CD4-positive, alpha-beta memory T cell (primary cell): ENCODE measurements at places on chromosomes 6 and 20.
A peak's percentile ranks its signal among the peaks of the same experiment; 100 is the strongest.

DNA sequence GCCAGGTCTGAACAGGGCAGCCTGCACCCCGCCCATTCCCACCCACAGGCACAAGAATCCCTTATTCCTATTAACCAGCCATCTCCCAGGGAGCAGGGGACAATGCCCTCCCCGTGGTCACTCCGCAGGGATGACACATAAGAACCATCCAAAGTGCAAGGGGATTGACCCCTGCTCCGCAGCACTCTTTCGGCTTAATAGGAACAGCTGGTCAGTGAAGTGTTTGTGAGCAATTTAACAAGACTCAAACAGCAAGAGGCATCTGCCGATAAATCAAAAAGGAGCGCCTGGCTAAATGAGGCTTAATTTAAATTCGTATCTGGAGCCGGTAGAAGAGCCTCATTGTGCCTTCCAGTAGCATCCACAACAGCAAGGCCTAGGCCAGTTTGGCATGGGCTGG is 389.4 kb downstream of the RNGTT start:
- no peak for DNase-seq

DNA sequence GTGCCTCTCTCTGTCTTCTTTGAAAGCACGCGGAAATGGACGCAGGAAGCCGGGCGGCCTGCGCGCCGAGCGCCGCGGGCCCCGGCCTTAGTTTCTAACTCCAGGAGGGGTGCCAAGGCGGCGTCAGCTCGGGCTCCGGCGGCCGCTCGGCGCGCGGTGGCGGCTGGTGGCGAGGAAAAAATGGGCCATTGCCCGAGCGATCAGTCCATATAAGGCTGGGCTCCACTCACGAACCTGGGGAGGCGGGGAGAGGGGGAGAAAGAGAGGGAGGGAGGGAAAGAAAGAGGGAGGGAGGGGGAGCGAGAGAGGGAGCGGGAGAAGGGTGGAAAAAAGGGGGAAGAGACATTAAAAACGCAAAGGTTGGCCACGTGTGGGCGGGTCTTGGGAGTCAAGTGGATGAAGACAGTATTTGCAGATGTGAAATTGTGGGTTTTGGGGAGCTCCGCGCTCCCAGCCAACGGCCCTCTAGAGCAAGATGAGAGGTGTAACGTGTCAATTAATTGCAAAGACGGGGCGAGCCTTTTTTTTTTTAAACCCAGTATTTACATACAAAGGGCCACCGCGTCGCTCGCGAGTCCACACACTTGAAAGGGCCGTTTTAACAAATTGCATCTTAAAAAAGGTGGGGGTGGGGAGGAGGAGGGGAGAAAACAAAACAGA is at the start of gene NKX2-2:
Gene NKX2-2 (minus strand): TSS at position 184 of the 660 bp plus-strand sequence. CDS start 395 bp downstream, outside the sequence.
- no peak for DNase-seq

DNA sequence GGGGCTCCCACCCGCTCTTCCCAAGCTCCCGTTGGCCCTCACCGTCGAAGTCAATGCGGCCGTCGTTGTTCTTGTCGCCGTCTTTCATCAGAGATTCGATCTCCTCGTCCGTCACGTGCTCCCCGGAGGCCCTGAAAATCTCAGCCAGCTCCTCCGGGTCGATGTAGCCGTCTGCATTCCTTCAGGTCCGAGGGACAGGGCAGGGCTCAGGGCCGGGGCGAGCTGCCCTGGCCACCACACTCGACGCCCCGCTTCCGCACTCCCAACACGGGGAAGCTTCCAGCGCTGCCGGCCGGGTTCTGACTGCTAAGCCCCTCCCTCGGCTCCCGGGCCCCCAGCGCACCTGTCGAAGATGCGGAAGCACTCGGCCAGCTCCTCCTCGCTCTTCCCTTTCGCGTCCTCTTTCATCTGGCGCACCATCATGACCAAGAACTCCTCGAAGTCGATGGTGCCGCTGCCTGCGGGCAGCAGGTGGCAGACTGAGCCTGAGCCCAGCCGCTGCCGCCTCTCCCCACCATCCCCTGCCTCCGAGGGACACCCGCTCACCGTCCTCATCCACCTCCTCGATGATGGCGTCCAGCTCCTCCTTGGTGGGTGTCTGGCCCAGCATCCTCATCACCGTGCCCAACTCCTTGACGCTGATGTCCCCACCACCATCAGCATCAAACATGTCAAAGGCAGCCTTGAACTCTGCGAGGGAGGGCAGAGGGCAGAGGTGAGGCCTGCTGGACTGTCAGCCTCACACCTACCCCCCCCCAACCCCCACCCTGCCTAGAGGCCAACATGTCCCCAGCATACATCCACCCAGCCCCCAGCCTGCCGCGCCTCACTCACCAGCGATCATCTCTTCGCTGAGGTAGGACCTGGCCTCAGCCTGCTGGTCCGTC is 2.9 kb downstream of the TNNC2 start:
- DNase-seq, result peak; percentile 43

- no peak for DNase-seq
Measured at GRCh38 chr20:62876501-62876901, 14.9 kb upstream of the TCFL5 start.

DNA sequence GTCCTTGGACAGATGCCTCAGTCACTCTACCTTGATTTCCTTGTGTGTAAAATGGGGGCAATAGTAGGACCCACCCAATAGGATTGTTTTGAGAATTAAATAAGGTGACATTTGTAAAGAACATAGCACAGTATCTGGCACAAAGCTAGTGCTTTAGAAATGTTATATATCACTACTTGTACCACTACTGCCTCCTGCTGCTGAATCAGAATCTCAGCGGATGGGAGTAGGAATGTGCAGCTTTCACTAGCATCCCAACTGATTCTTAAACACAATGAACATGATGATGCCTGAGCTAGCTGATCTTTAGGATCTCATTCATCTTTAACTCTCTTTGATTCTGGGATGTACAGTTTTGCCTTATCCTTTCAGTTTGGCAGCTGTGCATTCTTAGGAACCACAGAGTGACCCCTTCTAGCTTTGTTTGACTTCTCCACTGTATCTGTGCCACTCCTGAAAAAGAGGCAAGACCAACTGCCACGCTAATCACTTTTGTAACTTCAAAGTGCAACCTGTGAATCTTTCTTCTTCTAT is 7.2 kb downstream of the PBOV1 start:
- DNase-seq, result no peak

DNA sequence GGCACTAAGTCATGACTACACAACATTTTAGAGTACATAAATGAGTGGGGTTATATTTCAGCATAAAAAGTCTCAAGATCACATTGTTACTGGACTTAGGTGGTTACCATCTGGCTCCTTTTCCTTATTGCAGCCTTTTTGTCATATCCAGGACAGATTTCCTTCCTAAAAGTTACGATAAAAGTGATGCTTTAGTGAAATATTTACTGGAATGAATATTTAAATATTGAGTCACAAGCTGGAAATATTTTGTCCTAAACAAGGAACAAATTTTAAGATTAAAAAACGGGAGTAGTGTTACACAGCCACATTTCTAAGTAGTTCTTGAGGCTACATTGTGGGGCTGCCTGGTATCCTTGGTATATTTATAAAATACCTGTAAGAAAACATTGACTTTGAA is 52.2 kb downstream of the CDC40 start:
- DNase-seq, result no peak

GRCh38 chr6:11769811-11770545 is 8.6 kb downstream of the ADTRP start:
- no peak for DNase-seq

- no peak for DNase-seq
Measured at GRCh38 chr6:32799168-32799567, 17.6 kb downstream of the HLA-DOB start.

DNA sequence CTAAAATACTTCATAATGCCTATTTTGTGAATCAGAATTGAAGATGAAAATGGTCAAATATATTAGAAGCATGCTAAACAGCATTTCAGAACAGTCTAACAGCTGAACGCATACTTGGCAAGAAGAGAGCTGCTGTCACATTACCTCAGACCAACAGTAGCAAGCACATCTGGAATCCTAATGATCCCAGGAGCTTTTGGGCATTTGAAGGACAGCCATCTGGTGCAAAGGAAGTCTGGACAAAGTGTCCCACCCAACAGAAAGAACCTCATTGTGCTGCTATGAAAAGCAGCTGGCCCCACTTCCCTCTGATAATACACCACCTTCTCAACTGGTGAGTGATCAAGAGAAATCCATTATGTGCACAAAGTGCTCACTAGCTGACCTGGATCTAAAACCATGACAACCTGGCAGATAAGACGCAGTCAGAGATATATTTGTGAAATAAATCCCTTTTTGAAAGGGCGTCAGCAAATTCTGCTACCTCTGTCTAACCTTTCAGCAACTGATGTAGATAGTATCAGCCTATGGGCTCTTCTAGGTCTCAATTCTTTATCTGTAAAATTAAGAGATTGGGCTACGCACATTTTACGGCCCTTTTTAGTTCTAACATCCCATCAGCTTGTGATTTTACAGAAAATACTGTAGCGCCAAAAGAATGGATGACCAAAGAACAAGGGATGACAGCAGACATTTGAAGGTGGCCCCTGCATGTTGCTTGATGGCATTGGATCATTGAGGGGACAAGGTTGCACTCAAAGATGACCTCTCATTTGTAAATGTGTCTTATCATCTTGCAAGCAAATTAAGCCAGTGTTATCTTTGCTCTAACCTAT is 78.7 kb downstream of the SGK1 start:
- no peak for DNase-seq

GRCh38 chr20:460707-461106 is 1.6 kb downstream of the TBC1D20 start:
- no peak for DNase-seq

- DNase-seq, result no peak
Measured at GRCh38 chr6:76633259-76633658, 560.8 kb upstream of the IMPG1 start.

GRCh38 chr20:49100972-49101371 is 54.9 kb downstream of the CSE1L start:
- DNase-seq, result no peak

DNA sequence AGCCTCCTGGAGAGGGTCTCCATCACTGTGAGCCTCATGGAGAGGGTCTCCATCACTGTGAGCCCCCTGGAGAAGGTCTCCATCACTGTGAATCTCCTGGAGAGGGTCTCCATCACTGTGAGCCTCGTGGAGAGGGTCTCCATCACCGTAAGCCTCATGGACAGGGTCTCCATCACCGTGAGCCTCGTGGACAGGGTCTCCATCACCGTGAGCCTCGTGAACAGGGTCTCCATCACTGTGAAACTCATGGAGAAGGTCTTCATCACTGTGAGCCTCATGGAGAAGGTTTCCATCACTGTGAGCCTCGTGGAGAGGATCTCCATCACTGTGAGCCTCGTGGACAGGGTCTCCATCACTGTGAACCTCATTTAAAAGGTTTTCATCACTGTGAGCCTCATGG is 140.0 kb downstream of the ERMARD start:
- DNase-seq, result no peak

DNA sequence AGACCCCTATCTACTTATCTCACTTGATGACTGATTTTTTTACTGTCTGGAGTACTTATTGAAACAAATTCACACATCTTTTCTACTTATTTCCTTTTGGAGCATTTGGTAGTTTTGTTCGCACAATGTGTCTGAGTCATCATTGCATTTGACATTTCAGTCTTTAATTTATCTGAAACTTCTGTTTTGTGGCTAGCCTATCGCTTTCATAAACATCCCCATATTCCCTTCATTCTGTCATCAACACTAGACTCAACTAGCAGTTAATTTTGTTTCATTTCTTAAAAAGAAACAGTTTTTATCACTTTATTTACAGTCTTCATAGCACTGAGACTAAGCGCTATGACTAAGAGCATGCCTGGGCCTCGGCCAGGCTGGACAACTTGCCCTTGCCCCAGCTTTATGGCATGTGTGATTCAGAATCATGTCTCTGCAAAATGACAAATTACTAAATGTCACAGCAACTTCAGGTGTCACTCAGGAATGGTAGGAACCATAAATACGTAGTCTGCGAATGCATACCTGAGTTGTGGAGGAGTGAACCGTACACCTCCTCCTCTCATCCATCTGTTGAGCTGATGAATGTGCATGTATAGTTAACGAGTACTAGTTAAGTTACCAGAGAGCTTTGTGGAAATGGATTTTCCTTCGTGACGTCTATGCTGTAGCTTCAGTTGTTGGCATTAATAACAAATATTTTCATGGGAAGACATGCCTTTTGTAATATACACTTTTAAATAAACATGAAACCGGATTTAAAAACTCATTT is 16.2 kb downstream of the L3MBTL3 start:
- DNase-seq, result no peak

DNA sequence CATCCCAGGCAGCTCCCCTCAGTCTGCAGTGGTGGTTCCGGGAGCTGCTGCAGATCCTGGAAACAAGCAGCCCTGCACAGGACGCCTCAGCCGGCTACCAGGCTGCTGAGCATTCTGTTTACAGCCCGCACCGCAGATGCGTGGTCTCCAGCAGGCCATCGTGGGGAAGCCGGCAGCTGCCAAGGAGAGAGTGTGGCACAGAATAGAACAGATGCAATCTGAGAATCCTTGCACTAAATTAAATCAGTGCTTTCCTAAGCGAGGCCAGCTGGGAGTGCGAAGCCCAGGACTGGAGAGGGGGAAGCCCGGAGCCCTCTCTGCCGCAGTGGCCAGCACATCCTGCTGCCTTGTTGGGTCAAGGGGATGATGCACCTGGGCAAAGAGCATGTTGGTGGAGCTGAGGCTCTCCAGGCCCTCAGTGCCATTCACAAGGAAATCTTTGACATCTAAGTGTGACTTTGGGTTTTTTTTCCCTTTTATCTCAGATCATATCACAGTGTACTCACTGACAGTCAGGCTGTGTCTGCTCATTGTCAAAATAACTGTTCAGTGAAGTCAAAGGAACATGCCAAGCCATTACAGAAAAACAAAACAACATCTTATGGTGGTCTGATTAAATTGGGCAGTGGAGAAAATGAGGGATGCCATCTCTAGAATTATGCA is 118.1 kb downstream of the SYNDIG1 start:
- no peak for DNase-seq

DNA sequence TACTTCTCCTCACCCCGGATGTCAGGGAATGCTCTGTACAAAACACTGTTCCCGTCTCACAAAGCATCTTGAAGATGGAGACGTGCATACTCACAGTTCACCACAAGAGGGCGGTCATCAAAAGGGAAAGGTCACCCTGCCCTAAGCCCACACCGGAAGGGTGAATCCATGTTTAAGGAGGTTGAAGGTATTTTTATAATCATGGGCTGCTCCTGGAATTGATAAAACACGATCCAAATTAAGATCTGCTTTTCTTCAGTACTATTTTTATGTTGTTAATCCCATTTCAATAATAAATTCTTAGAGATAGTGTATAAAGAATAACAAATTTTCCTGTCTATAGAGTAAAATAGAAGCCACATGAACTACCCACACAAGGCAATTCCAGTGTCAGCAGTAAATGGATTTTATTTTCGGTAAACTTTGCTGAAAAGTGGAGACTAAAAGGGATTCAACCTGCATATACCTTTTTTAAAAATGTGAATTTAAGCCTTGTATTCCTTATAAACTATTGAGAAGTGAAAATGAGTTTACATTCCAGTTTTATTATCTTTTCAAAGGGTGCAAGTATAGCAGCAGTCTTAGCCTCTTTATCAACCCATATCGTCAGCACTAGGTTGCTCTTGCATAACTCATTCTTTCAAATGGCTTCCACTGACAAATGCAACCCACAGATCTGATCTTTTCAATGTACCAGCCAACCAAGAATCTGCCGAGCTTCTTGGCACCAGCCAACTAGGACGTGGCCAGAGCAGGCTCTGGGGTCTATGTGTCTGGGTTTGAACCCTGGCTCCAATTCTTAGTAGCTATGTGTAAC is 79.7 kb upstream of the MBOAT1 start:
- DNase-seq, result peak; percentile 55
